ENCODE measurements at places on chromosomes 12 and 14.

DNA sequence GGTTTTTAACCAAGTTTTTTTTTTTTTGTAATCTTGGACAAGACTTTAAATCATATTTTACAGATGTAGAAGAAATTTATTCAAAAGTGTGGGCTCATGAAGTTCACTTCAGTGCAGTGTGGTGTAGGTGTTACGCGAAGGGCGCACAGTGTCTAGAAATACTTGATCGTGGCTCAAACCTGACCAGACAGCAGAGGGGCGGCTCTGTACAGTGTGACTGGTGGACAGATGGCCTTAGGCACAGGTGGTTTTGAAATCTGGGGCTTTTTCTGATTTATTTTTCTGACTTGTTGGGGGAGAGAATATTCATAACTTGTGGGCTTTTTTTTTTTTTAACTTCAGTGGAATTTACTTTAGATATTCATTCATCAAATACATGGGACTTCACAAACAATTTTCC, 179.2 kb downstream of the PELI2 start:
- no peak for DNase-seq

DNA sequence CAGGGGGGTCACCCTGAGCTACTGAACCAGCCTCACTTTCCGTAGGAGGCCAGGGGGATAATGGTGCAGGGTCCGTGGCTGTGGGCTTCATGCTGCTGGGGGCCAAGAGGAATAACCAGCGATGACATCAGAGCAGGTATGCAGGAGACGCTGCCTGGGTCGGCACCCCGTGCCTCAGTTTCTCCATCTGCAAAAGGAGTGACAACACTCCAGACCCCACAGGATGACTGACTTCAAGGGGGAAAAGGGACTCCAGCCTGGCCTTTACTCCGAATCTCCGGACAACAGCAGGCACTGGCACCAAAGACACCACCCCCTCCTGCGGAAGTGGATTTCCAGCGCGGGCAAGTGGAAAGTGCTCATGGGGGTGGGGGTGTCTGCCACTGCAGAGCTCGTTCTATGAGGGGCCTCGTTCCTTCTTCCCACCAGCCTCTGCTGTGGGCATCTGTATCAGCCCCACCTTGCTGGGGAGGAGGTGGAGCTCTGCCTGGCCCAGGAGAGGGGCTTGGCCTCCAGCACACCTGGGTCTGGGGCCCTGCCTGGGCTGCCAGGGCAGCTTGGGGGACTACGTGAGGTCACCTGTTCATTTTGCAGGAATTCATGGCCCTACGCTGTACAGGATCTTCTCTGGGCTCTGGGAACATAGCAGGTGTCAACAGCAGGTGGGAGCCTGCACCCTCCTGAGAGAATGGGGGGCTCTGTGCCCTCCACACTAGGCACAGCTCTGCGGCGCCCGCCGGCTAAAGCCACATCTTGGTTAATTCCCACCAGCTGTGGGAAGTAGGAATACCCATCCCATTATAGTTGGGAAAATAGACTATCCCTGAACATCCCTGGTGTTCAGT, 216.6 kb upstream of the C14orf180 start:
- no peak for DNase-seq

- DNase-seq = no peak
Observed at GRCh38 chr12:26803552-26803951, 29.4 kb downstream of the ITPR2 start.

DNA sequence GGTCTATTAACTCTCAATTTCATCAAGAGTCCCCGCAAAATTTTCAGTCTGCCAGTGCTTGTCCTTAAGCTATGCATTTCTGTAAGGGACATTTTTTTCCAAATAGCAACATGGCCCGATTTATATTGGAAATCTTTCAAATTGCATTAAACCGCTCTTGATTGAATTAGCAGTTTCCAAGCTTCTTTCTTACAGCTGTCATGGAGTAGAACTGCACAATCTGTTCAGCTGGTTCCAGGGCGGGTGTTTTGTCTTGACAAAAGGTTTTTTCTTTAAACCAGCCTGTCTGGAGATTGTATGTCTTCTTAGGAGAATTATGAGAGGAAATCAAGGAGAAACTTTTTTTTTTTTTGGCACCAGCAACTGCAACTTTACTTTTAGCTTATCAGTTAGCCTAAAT, 185.8 kb downstream of the ALG10B start:
- DNase-seq = no peak

- DNase-seq = no peak
Observed at GRCh38 chr14:24943024-24943423, 106.9 kb downstream of the STXBP6 start.

- no peak for DNase-seq
Observed at GRCh38 chr14:70735043-70735442, 74.3 kb downstream of the MAP3K9 start.

GRCh38 chr12:6026998-6027397, 81.9 kb upstream of the ANO2 start:
- no peak for DNase-seq

DNA sequence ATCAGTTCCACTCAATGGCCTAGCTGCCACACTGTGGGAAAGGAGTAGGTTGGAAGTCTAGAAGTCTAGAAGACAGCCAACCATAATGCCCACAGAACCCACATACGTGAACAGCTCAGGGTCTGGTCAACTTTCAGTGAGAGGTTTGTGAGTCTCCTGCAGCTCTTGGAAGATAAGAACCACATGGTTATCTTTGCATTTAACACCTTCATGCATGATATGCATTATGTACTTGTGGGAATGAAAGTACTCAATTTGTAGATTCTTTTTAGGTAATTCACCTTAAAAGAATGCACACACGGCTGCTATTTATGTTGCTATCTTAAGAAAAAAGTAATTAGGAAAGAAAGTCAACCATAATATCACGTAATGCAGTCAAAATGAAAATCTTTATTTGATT, 126.7 kb downstream of the ESRRB start:
- DNase-seq = no peak

DNA sequence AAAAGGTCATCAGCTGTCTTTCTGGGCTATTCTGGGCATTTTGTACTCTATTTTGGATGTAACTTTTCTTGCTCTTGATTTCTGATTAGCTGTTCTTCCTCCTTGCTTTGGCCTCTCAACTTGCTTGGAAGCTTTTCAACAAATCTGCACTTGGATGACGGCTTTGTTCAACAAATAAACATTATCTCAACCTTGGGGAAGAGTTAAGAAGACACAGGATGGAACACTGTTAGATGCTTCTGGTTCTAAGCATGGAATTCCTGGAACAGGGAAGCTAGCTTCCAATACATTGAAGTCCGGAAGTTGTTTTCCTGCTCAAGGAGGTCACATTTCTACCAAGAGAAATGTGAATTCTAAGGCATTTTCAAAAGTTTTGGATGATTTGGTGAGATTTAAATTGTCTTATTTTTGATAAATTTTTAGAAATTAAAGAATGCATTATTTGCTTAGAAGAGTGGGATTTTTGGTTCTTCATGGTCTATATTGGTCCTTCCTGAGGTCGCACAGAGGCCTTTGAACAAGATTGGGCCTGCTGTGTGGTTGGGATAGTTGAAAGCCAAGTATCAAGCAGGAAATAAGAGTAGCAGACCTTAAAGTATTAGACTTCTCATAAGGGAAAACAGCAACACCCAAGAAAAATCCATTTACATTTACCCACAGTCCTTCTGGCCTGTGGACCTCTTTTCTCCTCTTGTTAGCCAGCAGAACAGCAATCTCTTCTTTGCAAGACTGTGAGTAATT, 59.2 kb downstream of the PPFIBP1 start:
- no peak for DNase-seq

DNA sequence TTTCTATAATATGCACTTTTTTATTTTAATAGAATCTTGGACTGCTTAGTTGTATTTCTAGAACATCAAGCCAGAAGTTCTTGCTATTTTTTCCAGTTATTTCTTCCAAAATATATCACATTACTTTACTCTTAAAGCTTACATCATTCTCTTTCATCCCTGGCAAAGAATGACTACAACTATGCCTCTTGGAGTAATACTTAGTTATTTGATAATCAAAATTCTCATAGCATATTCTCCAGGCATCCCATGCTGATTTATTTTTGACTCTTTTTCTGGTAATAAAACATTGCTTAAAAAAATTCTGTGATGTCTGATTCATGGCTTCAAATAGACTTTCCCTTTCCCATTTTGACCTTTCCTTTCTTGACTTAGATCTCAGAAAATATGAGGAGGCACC, 118.7 kb upstream of the TSPAN8 start:
- no peak for DNase-seq

DNA sequence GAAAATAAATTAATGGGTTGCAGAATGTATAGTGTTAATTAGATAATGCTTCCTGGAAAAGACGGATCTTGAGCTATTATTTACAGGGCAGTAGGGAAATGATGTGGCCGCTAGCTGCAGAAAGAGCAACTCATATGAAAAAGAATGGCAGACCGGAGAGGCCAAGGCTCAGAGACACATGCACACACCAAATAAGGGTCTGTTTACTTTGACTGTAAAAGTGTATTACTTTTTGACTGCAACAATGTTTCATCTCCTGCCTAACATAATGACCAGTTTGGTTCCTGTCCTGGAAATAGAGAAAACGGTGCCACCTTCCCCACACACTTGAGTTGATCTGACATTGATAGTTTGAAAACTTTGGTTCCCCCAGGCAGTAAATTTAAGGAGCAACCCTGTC, 290.9 kb downstream of the CACNA1C start:
- DNase-seq = no peak

- no peak for DNase-seq
Observed at GRCh38 chr12:83075471-83075870, 388.8 kb downstream of the TMTC2 start.

DNA sequence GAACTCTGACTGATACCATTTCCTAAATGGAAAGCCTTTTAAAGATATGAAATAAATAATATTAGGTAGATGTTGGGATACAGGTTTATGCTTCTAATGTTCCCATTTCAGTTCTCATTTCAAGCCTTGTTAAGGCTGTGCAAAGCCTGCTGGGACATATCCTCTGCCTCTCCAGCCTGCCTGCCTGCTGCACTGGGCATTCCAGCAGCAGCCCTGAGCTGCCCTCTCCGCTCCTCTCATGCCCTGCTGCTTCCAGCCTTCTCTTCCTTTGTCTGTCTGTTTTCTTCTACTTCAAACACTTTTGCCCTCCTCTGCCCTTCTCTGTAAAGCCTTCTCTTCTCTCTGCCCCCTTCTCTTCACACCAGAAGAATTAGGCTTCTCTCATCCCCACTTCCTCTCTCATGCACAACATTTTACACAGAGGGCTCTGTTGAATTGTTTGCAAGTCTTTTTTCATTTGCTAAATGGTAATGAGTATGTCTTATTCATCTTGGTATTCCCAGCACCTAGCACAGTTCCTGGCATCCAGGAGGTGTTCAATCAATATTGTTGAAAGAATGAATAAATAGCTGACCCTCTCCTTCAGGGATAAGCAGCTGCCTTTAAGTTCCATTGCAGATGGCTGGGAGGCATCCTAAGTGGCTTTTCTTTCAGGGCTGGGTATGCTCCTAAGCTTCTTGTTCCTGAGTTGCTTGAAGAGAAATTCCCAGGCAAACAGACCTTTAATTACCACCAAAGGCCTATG, 292.3 kb downstream of the TMEM117 start:
- DNase-seq = no peak

DNA sequence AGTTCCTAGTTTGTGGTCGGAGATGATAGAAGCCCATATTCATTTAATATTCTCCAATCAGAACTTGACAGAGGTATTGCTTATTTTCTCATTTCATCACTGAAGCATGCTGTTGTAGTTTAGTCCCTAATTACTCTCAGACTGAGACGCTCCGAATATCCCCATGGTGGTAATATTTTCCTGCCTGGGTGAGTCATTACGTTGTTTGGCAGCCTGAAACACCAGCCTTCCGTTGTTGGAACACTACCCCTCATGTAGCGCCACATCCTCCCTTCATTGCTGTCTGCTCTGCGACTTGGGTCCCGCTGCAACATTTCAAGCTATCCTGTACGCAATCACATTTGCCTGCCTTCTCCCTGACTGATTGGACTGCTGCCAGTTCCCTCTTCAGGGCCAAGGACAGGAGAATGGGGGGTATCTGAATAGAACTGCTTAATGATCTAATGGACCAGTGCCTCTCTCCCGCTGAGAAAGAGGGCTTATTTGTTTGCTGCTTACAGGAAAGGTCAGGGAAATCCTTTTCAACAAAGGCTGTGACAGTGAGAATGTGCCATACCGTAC, 369.1 kb downstream of the NPAS3 start:
- no peak for DNase-seq

DNA sequence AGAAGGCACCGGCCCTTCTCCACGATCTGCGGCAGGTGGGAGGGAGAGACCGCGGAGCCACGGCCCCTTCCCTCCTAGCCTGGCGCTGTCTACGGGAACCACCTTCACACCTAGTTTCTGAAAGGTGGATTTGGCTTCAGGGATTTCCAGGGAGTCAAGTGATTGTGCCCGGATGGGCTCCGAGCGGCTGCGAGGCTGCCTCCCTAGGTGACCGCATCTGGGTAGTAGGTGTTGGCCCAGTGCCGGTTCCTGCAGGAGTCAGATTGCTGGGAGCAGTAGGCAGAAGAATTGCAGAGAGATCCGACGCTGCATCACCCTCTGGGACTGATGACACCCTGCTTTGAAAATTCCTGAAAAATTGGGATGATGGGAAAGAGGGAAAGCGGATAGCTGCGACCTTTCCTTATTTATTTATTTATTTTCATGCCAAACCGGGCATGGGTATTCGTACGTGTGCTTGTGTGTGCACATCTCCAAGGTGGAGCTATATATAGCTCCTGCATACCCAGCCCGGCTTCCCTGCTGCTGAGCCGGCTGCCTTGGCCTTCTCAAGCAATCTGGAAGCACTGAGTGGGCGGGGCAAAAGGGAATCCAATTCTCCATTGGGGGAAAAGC, 1.1 kb downstream of the CNTN1 start:
- DNase-seq = no peak

All from activated CD4-positive, alpha-beta T cell treated with anti-CD3 and anti-CD28 coated beads, Interleukin-2, amount 50 U/mL, for 4 hours (primary cell).